Right kidney (tissue), 9 donors: ENCODE measurements at places on chromosomes 2 and 18.

GRCh38 chr2:36464006-36464721, 108.6 kb downstream of the CRIM1 start:
- no peak for DNase-seq

GRCh38 chr2:174365571-174365970, 30.0 kb upstream of the SCRN3 start:
- DNase-seq: no peak

DNA sequence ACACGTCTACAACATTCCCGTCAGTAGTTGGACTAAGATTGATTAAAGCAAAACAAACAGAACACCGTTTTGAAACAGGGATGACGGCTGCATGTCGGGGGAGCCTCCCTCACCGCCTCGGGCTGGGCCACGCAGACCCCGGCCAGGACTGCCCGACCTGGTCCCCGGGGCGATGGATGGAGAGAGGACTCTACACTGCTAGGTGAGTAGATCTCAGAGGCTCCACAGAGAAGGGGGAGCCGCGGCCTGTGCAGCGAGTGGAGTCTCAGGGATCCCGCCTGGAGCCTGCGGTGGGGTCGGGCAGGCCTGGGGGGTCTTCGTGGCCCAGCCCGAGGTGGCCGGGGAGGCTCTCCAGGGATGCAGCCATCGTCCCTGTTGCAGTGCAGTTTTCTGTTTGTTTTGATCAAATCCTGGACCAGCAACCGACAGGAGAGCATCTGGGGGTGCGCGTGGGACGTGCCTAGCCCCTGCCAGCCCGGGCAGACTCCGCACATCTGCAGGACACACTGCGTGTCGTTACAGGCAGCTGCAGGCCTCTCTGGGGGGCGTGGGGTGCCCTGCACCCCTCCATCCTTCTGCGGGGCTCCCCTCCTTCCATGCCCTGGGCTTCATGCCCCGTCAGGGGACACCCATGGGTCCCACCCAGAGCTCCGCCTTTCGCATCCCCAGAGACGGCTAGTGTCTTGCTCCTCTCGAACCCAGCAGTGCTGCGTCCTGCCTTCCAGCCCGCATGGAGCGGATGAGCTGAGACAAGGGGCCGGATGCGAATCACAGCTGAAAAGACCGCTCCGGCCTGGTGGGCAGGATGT, 143.6 kb downstream of the RTP5 start:
- DNase-seq: no peak

- DNase-seq: no peak
Observed at GRCh38 chr2:56102098-56102497, 81.7 kb upstream of the CCDC85A start.

- DNase-seq: no peak
Observed at GRCh38 chr2:165582409-165582808, 112.9 kb downstream of the CSRNP3 start.

DNA sequence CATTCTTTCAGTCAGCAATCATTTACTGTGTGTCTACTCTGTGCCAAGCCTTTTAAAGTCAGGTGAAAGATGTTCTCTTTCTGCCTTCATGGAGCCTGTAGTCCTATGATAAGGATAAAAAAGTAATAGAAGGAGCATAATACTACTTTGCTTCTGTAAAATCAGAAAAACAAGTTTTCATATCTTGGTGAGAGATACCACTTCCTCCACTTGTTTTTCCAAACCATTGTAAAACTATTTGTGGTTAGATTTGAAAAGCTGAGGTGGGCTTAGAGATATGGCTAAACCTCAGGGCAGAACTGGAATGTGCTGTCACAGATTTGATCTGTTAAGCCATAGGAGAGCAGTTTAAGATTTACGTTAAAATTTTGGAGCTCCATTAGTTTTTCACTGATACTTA, 104.7 kb upstream of the FAM117B start:
- DNase-seq: no peak

DNA sequence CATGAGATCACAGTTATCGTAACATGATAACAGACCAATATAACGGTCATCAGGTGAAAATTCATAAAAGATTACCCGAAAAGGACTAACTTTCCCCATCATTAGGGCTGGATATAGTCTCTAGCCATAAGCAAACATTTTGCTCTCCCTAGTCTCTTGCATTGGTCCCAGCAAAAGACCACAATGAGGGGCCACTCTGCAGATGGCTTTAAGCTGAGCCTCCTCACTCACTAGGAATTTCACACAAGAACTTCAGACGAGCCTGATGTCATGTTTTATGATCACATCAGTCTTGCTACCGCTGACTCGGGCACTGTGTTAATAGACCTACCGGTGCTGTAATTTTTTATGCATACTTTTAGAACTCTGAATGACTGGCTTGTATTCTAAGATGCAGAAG, 35.2 kb downstream of the STK17B start:
- DNase-seq: no peak

DNA sequence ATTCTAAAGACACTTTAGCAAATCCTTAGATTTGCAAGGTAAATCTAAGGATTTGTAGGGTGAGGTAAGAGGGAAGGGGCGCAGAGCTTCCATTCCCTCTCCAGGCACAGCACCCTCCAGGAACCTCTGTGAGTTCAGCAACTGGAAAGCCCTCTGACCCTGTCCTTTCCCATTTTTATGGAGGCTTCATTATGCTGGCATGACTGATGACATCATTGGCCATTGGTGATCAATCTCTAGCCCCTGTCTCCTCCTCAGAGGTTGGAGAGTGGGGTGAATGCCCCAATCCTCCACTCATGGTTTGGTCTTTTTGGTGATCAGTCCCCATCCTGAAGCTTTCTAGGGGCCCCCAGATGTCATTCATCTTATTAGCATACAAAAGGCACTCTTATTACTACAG, 187.8 kb downstream of the TSN start:
- no peak for DNase-seq

GRCh38 chr2:10880586-10881321, 31.0 kb upstream of the KCNF1 start:
- no peak for DNase-seq

DNA sequence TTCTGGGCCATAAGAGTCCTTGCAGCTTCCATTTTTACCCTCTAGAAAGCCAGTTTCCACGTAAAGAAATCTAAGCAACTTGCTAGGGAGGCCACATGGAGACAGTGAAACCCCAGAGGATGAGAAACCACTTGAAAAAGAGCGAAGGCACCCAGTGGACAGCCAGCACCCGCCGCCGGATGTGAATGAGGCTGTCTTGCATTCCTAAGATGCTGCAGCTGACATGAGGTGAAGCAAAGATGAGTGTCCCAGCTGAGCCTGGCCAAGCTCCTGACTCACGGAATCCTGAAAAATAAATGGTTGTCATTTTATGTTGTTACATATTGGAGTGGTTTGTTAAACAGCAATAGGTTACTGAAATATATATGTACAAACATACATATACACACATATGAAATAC, 65.9 kb upstream of the STPG4 start:
- no peak for DNase-seq

DNA sequence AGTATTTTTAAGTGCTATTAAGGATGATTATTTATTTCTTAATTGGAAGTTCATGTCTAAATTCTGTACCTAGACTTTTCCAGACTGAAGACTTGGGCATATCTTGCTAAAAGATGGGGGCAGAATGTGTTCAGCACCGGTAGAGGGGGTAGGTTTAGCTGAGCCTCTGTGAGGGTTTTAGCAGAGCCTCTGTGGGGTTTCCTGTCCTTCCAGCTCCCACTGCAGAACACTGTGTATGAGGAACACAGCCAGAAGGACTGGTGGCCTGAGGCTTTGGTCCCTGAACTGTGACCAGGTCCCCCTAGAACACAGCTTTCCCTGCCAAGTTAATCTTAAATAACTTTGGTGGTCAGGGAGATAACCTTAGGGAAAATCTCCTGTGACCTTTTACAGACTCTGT, 123.4 kb upstream of the EPC2 start:
- DNase-seq: no peak

DNA sequence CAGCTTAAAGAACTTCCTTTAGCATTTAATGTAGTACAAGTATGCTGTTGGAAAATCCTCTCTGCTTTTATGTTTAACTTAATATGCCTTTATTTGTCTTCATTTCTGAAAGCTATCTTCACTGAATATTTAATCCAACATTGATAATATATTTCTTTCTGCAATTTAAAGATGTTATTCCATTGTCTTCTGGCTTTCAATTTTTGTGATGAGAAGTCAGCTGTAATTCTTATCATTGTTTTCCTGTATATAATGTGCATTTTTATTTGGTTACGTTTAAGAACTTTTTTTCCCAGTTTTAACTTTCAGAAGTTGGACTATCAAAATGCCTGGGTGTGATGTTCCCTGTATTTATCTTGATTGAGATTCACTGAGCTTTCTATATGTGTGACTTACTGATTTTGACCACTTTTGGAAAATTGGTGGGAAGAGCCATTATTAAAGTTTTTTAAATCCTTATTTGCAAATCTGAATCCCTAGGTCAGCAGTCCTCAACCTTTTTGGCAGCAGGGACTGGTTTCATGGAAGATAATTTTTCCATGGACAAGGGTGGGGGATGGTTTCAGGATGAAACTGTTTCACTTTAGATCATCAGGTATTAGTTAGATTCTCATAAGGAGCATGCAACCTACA, 241.0 kb downstream of the TNS1 start:
- DNase-seq: no peak

- peak; percentile 28 for DNase-seq
Observed at GRCh38 chr18:79250301-79250981, 145.3 kb upstream of the NFATC1 start.

DNA sequence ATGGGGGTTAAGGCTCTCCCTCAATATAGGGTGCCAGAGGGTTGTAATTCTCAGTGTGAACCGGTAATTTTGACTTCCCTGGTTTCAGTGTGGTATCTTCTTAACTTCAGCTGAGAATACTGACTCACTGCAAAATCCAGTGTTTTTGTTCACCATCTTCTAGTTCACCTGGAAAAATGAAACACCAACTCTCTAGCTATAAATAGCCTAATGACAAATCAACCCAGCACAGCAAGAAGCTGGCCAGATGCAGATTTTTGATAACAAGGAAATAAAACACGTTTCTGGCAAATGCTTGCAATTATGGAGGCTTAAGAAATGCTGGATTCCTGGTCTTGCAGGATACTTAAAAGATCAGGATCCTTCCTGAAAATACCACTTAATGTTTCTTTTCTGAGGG, 192.3 kb downstream of the CLIP4 start:
- DNase-seq: no peak

GRCh38 chr2:29423061-29423666, 307.9 kb downstream of the CLIP4 start:
- no peak for DNase-seq
